ENCODE measurements at places on chromosomes 13 and 19.

- DNase-seq = peak; percentile 35
Measured at GRCh38 chr13:44974056-44974793, 15.0 kb downstream of the NUFIP1 start.

- no peak for DNase-seq
Measured at GRCh38 chr13:46097015-46097414, 7.8 kb downstream of the CPB2 start.

GRCh38 chr13:58823701-58824100, 1192.2 kb downstream of the PCDH17 start:
- no peak for DNase-seq

DNA sequence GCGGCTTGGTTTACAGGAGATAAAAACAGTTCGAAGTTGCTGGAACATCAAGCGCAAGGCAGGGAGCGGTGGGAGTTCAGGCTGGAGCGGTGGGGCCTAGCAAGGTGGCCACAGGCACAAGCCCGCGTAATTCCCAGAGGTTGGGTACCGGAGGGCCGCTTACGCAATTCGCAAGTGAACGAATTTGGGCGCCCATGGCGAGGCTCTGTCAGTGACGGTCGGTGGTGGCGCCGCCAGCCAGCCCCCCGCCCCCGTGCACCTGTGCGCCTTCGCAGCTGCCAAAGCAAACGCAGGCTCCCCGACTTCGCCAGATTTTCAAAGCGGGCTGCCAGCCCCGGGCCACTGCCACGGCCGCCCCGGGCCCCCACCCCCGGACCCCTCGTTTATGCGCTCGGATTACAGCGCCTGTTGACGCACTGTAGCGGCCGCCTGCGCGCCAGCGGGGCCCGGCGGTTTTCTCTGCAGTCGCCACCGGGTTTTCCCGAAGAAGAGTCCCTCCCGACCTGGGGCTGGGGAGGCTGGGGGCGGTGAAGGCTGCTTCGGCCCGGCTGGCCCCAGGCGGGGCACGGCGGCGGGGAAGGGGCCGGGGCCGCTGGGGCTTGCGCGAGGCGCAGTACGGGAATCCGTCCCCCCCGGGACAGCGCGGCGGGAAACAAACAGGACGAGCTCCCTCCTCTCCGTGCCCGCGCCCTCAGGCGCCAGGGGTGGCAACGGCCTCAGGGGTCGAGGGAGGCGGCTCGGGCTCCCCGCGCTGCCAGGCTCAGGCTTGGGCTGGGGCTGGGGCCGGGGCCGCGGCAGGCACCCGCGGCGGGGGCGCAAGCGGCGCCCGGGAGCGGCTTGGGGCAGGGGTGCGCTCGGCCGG, 709 bp downstream of the N4BP2L1 start:
- no peak for DNase-seq

- no peak for DNase-seq
Measured at GRCh38 chr13:41660411-41660810, 203.1 kb downstream of the RGCC start.

GRCh38 chr19:44447916-44448674, at the start of gene ZNF229:
ZNF229 (minus strand) TSS chr19:44448472; CDS start chr19:44442847, 5,625 bp downstream.
- peak; percentile 87 for DNase-seq

DNA sequence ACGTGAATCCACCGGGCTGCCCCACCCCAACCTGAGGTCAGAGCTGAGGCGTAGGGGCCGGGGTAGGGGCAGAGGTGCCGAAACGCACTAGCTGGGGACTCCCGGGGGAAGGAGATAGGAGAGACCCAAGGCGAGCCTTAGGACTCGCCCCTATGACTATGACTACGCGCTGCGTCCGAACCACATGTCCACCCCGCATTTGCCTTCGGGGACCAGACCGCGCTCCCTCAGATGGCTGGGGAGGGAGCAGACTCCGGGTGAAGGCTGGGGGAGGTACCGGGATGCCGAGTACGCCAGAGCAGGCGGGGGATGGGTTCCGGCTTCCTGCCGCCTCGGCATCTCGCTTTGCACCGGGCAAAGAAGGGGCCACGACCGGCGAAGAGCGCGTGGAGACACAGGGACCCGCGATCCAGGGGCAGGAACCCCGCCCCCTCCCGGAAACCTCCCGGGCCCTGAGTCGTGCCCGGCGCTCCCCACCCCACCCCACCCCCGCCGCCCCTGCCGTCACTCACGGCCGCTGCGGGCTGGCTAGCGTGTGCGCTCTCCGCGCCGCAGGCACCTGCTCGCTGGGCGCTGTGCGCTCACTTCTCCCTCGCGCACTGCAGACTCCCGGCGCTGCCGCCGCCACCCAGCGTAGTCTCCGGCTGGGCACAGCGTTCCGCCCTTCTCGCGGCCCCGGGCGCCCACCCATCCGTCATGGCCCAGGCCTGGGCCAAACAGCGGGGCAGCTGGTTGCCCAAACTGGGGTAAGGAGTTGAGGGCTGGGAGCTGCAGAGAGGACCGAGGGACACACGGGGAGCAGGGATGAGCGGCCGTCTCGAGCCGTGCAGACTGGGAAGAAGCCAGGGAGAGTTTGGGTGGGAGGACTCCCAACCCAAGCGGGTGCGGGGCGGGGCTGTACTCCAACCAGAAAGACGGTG, 622 bp upstream of the VSTM2B start:
- DNase-seq = no peak

- no peak for DNase-seq
Measured at GRCh38 chr19:30102239-30102638, 160.2 kb downstream of the URI1 start.

DNA sequence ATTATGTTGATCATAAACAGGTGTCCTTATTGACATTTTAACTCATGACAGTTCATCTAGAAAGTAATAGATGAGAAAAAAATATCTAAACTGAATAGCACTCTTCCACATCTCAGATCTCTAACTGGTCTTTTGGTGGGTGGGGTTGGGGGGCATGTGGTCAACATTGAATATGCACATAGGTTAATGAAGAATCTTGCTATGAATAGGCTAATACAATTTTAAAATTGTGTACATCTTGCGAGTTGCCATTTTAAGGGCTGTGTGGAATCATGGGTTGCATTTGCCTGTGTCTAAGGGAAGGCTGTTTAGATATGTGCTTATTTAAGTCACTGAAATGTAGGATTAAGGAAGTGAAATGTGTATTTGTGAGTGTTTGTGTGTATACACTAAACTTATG, 346.0 kb downstream of the ITGBL1 start:
- no peak for DNase-seq

- DNase-seq = peak; percentile 70
Measured at GRCh38 chr13:29905845-29906244, 55.4 kb upstream of the UBL3 start.

DNA sequence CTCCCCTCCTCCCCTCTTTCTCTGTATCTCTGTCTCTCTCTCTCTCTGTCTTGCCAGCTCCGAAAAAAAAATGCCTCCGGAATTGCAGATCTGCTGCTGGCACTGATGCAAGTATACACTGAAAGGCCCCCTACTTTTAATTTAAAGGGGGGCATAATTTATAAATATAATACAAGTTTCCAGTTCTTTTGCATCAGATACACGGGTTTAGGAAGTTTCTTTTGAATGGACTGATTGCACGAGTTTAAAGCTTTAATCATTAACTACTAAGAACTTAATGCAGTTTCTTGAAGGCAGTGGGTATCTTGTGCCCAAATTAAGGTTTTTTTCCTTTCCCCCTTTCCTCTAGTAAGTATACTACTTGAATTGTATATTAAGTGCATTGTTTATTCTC, 1.4 kb downstream of the FGF9 start:
- no peak for DNase-seq

DNA sequence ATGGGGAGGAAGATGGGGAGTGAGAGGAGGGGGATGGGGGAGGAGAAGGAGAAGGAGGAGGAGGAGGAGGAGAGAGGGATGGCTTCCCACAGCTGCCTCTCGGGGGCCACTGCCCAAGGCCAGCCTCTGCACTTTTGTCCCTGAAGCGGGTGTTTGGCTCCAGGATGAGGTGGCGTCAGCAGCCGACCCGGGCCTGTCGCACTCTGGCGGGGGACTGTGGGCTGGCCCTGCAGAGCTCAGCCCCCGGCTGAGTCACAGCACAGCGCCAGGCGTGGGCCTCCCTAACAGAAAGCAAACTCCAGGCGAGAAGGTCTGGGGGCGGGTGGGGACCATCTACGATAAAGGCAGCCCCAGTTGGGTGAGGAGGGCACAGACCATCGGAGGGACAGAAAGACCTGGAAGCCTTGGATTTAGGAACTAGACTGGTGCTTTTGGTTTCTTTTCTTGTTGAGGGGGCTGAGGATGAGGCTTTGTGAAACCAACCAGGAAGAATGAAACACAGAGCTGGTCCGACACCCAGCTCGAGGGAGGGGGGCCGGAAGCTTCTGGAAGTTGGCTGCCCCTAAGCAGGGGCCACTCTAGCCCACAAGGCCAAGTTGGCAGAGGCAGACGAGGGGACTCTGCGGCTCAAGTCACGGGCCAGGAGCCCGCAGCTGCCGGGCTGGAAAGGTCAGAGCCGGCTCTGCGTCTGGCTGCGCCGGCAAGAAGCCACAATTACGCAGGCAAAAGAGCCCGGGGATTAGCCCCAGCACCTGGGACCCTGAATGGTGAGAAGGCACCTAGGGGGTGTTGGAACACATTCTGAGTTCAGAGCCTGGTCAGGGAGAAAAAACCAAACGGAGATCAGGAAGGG, 18.2 kb downstream of the LSM4 start:
- DNase-seq = peak; percentile 72

DNA sequence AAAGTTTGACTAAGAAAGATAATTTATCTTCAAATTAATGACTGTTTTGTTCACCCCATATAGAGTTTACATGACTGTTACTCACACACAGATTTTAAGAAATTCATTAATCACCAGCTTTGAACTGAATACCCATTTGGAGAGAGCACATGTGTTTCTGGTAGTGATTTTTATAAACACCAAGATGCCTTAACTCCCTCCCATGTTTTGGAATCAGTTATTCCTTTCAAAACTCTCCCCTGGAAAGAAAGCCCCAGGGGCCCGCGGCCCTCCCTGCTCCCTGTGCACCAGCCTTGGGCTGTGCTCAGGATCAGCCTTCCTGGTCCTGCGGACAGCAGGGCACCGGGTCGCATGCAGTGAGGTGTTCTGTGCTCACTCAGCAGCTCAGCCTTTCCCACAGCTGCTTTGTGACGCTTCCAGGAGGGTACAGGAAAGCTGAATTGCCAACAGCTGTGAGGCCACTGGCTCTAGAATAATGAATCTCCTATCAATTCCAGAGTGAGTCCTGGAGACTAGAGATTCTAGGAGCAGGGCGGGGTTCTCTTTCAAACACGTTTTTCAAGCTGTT, 483.2 kb downstream of the EFNB2 start:
- DNase-seq = no peak

GRCh38 chr13:44191504-44192171, 182.0 kb upstream of the SERP2 start:
- peak; percentile 68 for DNase-seq

GRCh38 chr19:32691952-32692726, 518 bp downstream of the NUDT19 start:
- DNase-seq = peak; percentile 68

DNA sequence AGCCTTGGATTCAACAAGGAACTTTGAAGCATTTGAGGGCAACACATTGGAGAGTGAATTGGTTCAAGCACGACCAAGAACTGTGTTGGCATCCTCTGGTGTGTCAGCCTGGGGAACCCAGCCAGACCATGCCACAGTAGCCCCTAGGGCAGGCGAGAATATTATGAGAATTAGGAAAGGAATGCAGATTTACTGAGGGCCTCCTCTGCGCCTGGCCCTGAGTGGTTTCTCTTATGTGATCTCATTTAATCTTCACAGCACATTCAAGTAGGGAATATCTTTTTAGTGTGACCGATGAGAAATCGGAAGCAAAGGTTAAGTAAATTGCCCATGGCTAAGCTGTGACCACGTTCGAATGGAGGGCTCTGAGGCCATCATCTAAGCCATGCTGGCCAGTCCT, 15.3 kb upstream of the ERICH6B start:
- DNase-seq = no peak

- DNase-seq = peak; percentile 70
Measured at GRCh38 chr13:33033051-33033812, 17.0 kb downstream of the KL start.

- DNase-seq = no peak
Measured at GRCh38 chr13:51942189-51942588, 69.1 kb downstream of the ATP7B start.

GRCh38 chr13:98199480-98199879, 22.4 kb upstream of the RNF113B start:
- no peak for DNase-seq

GRCh38 chr13:29524176-29524575, 71.3 kb downstream of the SLC7A1 start:
- DNase-seq = no peak

- no peak for DNase-seq
Measured at GRCh38 chr19:1653300-1653628, 849 bp upstream of the TCF3 start.

GRCh38 chr19:16033136-16033530, 43.2 kb upstream of the TPM4 start:
- no peak for DNase-seq

- no peak for DNase-seq
Measured at GRCh38 chr19:30625947-30626625, 253.9 kb downstream of the ZNF536 start.

- no peak for DNase-seq
Measured at GRCh38 chr13:111323950-111324651, 3.7 kb downstream of the TEX29 start.

GRCh38 chr13:73851104-73851503, 283.1 kb downstream of the KLF12 start:
- no peak for DNase-seq

GRCh38 chr19:38742906-38743305, 1.4 kb downstream of the CAPN12 start:
- DNase-seq = no peak

DNA sequence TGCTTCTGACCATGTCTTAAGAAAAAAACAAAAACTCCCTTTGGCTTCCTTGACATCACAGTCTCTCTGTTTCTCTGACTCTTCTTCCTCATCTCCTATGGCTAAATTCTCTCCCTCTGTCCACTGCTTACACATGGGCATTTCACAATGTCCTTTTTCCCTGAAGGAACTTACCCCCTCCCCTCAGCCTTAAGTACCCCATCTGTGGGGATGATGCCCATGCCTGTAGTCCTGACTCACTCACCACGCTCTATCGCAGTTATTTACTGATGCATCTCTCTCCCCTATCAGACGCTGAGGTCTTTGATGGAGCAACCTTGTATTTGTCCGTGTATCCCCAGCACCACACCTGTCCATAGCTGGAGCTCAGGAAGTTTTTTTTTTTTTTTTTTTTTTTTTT, 32.4 kb downstream of the ACTN4 start:
- DNase-seq = no peak

- DNase-seq = no peak
Measured at GRCh38 chr13:83248751-83249150, 633.5 kb downstream of the SLITRK1 start.

DNA sequence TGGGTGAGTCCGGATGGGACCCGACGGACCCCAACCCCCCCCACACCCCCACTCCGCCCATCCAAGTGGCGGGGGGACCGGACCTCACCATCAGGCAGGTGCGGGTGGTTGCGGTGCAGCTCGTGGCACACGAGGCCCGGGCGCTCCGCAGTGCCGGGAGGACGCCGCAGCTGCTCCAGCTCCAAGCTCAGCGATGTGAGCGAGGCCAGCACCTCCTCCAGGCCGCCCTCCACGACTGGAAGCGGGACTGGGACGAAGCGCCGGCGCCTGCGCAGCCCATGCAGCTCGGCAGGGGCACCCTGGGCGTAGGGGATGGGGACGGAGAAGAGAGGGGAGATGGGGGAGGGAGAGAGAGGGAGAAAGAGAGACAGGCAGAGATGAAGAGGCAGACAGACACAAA, 30.1 kb upstream of the OLFM2 start:
- DNase-seq = no peak

- DNase-seq = no peak
Measured at GRCh38 chr19:8459520-8460270, 14.9 kb downstream of the HNRNPM start.

Measured in left lung (tissue), 14 donors.